ENCODE measurements at places on chromosomes 6 and 20. TPM values are rescaled to one million over a fixed set of nuclear protein-coding genes. Genes with fewer than 3 reads are reported as not detected.

Gene WFDC10B
- not detected for total RNA-seq

Gene PDE10A
- 7.0 TPM for total RNA-seq

Gene HNF4A
- 346 TPM for total RNA-seq

Gene SEL1L2
- total RNA-seq = not detected

GRCh38 chr6:157150076-157150475 is 173.2 kb downstream of the TMEM242 start:
- DNase-seq = no peak

Gene SEMG1
- not detected for total RNA-seq

GRCh38 chr20:51345601-51346101 is 196.9 kb downstream of the NFATC2 start:
- no peak for DNase-seq

- DNase-seq = no peak
Measured at GRCh38 chr20:3760655-3761348, 6.8 kb downstream of the ADISSP start.

Gene PPP1R3D
- total RNA-seq = 14.2 TPM

Gene GRM1
- not detected for total RNA-seq

Gene ZKSCAN4
- 9.6 TPM for total RNA-seq

DNA sequence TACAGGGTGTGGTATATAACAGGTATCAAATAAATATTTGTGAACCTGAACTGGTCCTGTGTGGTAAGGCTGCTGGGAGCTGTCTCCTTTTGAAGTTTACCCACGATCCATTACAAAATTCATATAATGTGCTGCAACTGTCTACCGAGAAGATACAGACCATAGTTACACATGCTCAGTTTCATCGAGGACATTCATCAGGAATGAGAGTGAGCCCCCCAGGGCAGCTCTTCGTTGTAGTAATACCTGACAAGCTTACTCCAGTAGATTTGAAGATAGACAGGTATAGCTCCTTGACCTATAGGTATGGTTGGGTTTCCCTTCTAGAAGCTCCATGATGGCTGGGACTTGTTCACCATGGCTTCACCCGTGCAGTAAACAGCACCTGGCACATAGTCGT is 25.7 kb downstream of the ARMC2 start:
- DNase-seq = no peak

GRCh38 chr6:90028995-90029635 is 134.8 kb downstream of the GJA10 start:
- DNase-seq = no peak

Gene NKX2-4
- total RNA-seq = not detected

Gene EFCAB8
- not detected for total RNA-seq

Gene TCF21
- 29.7 TPM for total RNA-seq

Gene KATNA1
- total RNA-seq = 33.8 TPM

Gene PNPLA1
- 1.3 TPM for total RNA-seq

DNA sequence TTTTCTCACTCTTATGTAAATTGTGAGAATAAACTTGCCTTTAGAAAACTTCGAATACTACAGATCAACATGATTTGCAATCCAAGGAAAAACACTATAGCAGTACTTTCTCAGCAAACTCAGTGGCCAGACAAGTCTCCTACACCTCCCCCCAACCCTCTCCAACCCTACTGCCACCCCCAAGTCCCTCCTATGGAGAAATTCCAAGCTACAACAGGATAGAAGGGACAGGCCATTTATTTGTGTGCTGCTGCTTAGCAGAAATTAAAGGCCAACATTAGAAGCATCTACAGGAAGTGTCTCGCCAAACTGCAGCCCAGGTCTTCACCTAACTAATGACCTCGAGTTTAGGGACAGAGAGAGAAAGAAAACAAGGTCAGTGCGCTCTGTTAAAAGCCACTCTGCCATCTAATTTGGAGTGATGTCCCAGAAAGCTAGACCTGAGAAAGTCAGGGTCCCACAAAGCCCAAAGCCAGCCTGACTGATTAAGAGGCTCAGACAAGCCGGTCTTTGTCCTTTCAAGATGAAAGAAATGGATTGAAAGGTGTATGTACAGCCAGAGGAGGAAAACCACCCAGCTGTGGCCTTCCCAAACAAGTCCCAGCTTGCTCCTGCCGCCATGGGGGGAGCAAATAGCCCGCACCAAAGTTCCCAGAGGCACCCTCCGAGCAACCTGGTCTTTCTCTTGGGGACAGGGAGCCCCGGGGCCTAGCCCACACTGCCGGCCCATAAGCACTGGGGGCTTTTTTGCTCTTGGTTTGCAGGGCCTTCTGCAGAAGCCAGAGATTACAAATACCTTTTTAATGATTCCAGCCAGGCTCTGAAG is 3.4 kb downstream of the BMP7 start:
- no peak for DNase-seq

Gene TSHZ2
- 14.8 TPM for total RNA-seq

Gene TMEM242
- 9.4 TPM for total RNA-seq

Gene C6orf141
- total RNA-seq = 4.9 TPM

DNA sequence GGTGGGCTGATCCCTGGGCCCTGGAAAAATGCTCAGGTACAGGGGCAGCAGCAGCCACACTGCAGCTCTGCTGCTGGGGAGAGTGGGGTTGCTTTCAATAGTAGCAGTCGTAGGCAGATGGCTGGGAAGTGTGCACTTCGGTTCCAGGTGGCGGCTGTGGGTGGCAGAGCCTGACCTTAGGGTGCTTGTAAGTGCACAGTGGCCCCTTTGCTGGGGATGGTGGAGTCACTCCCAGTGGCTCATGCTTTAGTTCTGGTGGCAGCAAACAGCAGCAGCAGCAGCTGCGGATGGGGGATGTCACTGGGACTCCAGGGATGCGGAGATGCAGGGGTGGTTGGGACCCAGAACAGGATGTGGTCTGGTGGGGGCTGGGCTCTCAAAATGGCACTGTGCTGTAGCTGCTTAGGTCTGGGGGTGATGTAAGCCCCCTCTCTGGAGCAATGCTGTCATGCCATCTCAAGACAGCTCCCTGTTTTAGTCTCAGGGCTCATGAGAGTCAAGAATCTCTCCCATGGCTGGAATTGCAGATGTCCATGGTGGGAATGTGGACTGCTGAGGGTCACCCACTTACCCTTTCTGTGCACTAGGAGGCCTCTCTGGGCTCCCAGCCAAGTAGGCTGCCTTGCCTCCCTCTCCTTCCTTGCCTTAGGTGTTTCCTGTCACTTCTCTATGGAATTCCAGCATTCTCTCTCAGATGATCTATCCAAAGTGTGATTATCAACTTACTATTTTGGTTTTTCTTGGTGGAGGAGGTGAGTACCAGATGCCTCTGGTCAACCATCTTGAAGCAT is 146.7 kb upstream of the SLC22A23 start:
- no peak for DNase-seq
